Sigmoid colon (tissue), 7 donors: ENCODE measurements at places on chromosomes 7 and 10.

DNA sequence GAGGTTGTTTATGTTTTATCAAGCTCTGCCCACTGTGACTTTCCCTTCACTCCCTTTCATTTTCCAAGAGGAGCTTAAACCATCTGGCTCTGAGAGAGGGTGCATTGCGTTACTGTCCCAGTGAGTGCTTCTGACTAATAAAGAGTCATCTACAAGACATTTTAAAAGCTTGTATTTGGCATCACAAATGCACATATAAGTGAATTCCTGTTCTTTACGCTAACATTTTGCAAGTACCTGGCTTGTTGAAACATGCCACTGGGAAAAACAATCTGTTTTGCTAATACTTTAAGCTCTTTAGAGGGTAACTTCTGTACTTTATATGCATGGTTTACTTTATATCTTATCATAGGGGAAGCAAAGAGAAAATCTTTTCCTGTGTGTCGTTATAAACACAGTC, 534.6 kb upstream of the POM121L12 start:
- H3K4me3 ChIP-seq: no peak overlapping the region
- H3K27me3 ChIP-seq: no peaks in the 10 kb centered on the region
- H3K4me1 ChIP-seq: peaks cover 7% of the 10 kb centered on the region

DNA sequence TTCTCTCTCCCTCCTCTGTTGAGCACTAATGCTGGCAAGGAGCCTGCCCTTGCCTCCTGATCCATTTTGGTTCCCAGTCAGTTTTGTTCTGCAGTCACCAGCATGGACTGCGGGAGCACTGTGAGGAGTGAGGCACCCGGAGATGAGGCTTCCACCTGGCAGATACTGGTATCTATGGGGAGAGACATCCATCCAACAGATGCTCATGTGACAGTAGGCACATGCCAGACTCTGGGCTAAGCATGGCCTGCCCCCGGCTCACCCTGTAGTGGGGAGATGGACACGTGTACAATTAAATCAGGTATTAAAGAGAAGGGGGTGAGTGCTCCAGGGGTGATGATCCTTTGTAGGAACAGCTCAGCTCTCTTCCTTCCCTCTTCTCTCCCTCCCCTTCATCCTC, 74.0 kb upstream of the PODXL start:
- no peaks in the 10 kb centered on the region for H3K4me1 ChIP-seq
- no peaks in the 10 kb centered on the region for H3K27me3 ChIP-seq
- no peak for DNase-seq
- no peak overlapping the region for H3K4me3 ChIP-seq
- H3K36me3 ChIP-seq: no peaks in the 10 kb centered on the region

- H3K27ac ChIP-seq: no peak overlapping the region
- H3K4me1 ChIP-seq: no peaks in the 10 kb centered on the region
- no peaks in the 10 kb centered on the region for H3K27me3 ChIP-seq
- peak; percentile 84 for DNase-seq
Measured at GRCh38 chr10:16933783-16934182, 116.6 kb upstream of the RSU1 start.

- H3K4me3 ChIP-seq: no peak overlapping the region
- peaks cover 29% of the 10 kb centered on the region for H3K4me1 ChIP-seq
- no peaks in the 10 kb centered on the region for H3K27me3 ChIP-seq
- H3K36me3 ChIP-seq: peaks cover 27% of the 10 kb centered on the region
- DNase-seq: peak; percentile 91
Measured at GRCh38 chr7:6015917-6016652, 7.0 kb downstream of the AIMP2 start.

DNA sequence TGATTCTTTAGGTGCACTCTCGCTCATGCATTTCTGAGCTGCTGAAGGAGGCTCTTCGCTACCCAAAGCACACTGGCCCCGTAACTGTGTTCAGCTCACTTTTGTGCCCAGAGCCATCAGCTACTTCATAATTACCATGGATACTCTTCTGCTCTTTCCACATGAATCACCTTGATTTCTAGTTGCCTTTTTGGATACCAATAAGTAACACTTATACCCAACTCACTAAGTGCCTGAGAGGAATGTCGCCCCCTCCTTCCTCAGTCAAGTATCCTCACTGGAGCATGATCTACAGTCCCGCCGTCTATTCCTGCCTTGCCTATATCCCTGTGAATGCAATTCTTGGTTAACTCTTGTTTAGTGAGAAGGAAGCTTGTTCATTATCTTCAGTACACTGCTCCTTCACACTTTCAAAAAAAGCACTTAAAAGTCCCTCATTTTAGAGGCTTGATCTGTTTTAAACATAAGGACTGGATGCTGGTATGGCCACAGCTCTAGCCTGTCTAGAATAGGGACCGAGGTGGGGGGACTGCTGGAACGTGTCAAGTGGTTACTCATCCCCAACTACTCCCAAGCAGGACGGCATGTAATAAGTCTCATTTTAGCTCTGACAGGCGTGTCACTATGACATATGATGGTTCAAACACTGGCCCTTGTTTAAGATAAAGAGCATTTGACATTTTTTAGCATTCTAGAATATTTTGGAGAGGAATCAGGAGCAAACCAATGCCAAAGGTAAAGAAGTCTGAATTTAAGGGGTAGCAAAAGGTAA, 23.7 kb downstream of the SVIL start:
- DNase-seq: peak; percentile 37
- no peaks in the 10 kb centered on the region for H3K27me3 ChIP-seq
- H3K36me3 ChIP-seq: no peaks in the 10 kb centered on the region
- no peak overlapping the region for H3K4me3 ChIP-seq

- H3K36me3 ChIP-seq: no peaks in the 10 kb centered on the region
- no peak for DNase-seq
- no peaks in the 10 kb centered on the region for H3K27me3 ChIP-seq
- H3K4me1 ChIP-seq: no peaks in the 10 kb centered on the region
- no peak overlapping the region for H3K27ac ChIP-seq
Measured at GRCh38 chr7:39392151-39392550, 174.1 kb upstream of the YAE1 start.

DNA sequence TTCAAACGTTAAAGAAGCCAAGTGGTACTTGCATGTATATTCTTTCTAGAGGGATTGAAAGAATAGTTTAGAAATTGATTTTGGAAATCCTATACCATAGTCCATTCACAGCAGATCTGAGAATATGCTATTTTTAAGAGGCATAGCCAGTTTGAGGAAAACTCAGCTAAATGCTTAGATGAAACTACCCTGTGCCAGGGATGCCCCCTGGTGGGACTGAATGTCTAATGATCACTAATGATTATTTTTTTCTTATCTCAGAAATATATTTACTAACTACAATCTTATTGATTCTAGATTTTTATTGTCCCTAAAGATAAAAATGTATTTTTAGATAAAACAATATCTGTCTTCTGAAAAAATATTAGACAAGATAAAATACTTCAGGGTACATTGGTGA, 844.9 kb upstream of the PHF14 start:
- H3K36me3 ChIP-seq: no peaks in the 10 kb centered on the region
- DNase-seq: no peak
- no peaks in the 10 kb centered on the region for H3K4me1 ChIP-seq
- no peak overlapping the region for H3K4me3 ChIP-seq
- no peak overlapping the region for H3K27ac ChIP-seq

GRCh38 chr10:71004176-71005075, 116.1 kb upstream of the PCBD1 start:
- no peaks in the 10 kb centered on the region for H3K27me3 ChIP-seq
- no peak for DNase-seq
- no peak overlapping the region for H3K27ac ChIP-seq
- H3K4me1 ChIP-seq: no peaks in the 10 kb centered on the region
- H3K36me3 ChIP-seq: no peaks in the 10 kb centered on the region

DNA sequence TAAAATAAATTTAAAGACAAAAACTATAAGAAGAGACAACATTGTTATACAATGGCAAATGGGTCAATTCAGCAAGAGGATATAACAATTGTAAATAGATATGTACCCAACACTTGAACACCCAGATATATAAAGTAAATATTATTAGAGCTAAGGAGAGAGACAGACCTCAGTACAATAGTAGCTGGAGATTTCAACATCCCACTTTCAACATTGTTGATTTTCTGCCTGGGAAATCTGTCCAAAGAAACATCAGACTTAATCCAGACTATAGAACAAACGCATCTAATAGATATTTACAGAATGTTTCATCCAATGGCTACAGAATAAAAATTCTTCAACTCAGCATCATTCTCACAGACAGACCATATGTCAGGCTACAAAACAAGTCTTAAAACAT, 256.1 kb downstream of the GRM8 start:
- no peak overlapping the region for H3K27ac ChIP-seq
- H3K36me3 ChIP-seq: no peaks in the 10 kb centered on the region
- DNase-seq: no peak

- no peak overlapping the region for H3K27ac ChIP-seq
- H3K27me3 ChIP-seq: no peaks in the 10 kb centered on the region
- DNase-seq: no peak
- no peaks in the 10 kb centered on the region for H3K36me3 ChIP-seq
Measured at GRCh38 chr10:117911684-117912083, 135.1 kb downstream of the RAB11FIP2 start.

DNA sequence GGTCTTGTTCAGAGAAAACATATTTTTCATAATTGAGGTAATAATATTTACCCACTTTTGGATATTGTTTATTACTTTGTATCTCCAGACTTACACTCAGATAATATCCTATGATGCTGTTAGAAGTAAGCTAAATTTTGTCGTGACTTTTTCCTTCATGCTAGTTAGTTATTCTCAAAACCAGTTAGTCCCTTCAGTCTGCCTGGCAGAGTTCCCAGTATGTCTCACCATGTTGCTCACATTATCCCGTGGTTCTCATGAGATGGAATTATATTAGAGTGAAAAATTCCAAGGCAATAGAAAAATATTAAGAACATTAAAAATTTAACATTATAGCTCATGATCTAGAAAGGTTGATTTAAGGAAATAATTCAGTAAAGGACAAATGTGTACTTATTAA, 81.5 kb upstream of the SMIM30 start:
- no peak for DNase-seq
- H3K4me1 ChIP-seq: no peaks in the 10 kb centered on the region
- H3K27ac ChIP-seq: no peak overlapping the region
- H3K36me3 ChIP-seq: no peaks in the 10 kb centered on the region
- H3K4me3 ChIP-seq: no peak overlapping the region
- H3K27me3 ChIP-seq: no peaks in the 10 kb centered on the region

DNA sequence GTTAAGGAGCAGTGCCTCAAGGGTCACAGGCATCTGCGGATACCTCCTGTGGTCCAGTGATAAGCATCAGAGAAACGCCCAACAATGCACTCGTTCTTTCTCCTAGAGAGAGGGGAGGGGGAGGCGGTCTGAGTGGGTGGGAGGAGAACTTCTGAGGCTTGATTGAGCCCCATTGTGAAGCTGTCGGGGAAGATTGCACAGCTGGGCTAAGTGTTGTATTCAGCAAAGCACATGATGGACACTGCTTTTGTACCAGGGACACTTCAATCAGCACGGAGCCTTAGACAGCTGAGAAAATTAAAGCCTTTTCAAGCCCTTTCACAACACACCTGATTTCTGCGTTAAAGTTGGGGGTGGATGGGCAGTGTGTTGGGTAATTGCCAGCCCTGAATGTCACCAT, 230.3 kb upstream of the GHITM start:
- no peak overlapping the region for H3K4me3 ChIP-seq
- no peaks in the 10 kb centered on the region for H3K27me3 ChIP-seq
- H3K27ac ChIP-seq: no peak overlapping the region
- no peaks in the 10 kb centered on the region for H3K36me3 ChIP-seq
- H3K4me1 ChIP-seq: no peaks in the 10 kb centered on the region
- no peak for DNase-seq

DNA sequence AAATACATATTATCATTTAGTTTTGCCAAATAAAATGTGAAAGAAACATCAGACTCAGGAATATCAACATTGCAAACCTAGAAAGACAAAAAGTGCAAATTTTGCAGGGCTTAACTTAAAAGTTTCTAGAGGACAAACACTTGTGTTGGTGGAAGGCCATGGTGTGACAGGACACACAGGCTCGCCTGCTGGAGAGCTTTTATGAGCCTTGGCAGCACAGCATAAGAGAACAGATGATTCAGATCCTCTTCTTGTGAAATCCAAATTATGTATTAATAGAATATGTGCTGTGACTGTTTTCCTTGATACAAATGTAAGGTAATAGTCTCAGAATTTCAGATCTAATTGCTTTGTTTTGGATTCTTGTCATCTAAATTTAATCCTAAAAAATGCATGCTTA, 72.9 kb upstream of the ABCB5 start:
- no peaks in the 10 kb centered on the region for H3K36me3 ChIP-seq
- H3K27me3 ChIP-seq: no peaks in the 10 kb centered on the region
- peak; percentile 78 for DNase-seq
- no peak overlapping the region for H3K27ac ChIP-seq
- H3K4me3 ChIP-seq: no peak overlapping the region
- H3K4me1 ChIP-seq: peaks cover 10% of the 10 kb centered on the region

DNA sequence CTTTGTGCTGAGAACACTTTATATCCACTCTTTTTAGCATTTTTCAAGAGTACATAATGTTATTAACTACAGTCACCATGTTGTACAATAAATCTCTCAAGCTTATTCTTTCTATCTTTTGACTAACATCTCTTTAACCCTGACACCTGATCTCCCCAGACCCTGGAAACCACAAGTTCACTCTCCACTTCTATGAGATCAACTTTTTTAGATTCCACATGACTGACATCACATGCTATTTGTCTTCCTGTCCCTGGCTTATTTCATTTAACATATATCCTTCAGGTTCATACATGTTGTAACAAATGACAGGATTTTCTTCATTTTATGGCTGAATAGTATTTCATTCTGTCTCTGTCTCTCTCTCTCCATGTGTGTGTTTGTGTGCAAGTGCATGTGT, 15.5 kb downstream of the SLC13A1 start:
- no peak overlapping the region for H3K4me3 ChIP-seq
- no peak overlapping the region for H3K27ac ChIP-seq
- no peak for DNase-seq
- H3K27me3 ChIP-seq: no peaks in the 10 kb centered on the region
- no peaks in the 10 kb centered on the region for H3K36me3 ChIP-seq
- no peaks in the 10 kb centered on the region for H3K4me1 ChIP-seq

GRCh38 chr7:43492896-43493295, 90.0 kb upstream of the STK17A start:
- H3K4me3 ChIP-seq: no peak overlapping the region
- H3K27me3 ChIP-seq: no peaks in the 10 kb centered on the region
- DNase-seq: no peak
- H3K36me3 ChIP-seq: no peaks in the 10 kb centered on the region
